ENCODE measurements at places on chromosomes 2 and 18.

- no peak for DNase-seq
These were observed 25.5 kb upstream of the TUBB6 start for GRCh38 chr18:12282442-12283039.

DNA sequence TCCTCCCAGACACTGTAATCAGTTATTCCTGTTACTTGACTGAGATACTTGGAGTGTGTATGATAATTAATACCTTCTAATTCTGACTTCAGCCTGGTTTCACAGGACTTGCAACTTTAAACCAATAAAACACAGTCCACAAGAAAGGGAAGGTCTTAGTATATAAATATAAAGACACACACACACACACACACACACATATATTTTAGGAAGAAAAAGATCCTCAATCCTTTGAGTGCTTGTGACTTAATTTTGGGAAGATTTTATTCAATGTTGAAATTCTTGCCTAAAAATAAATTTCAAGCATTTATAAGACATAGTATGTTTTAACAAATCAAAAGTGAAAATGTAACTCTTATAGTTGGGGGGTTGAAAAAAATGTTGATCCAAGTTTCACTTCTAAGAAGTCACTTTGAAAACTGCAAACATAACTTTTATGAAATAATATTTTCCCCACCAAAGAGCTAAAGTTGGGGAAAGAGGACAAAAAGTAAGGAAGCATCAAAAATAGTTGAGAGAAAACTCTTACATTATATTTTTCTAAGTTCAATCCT is 824 bp upstream of the VPS54 start:
- no peak for DNase-seq

DNA sequence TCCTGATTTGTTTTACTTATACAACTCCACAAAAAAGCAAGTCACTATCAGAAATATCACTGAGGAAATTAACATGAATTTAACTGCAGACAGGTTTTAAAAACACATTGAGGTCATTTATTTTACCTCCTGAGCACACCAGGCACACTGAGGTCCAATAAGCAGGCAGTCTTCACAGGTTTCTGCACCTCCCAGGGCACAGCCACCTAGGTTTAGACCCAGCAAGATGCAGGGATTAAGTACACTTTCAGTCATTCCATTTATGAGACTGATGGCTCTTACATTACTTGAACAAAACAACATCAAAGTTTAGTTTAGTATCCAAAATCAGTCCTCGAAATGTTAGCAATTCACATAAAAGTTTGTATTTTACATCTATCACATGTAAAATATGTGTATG is 1.0 kb downstream of the ITGB6 start:
- no peak for DNase-seq

DNA sequence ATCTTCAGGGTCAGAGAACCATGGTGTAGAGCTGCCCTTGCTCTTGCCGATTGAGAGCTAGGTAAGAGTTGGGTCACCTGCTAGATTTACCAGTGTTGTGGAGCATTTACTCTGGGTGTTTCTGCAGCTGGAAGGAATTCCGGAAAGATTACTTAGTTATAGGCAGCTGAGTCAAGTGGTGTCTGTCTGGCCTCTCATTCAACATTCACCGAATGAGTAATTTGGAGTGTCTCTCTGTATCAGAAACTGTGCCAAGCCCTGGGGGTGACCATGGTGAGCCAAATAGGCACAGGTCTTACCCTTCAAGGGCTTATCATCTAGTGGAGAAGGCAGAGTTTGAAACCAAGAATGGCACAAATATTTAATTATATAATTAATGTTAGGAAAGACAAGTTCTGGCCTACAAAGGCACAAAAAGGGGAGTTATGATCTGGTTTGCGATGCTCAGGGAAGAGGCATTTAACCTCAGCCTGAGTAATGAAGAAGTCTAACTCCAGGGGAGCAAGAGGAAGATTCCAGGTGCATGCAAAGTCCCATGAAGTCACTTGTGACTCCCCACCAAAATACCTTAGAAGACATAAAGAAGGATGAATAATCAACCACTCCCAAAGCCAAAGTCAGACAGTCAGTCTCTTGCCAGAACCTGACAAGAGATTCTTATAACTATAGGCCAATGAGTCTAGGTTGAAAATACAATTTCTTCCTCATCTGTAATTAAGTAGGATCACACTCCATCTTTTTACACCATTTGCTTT is 12.5 kb downstream of the SETBP1 start:
- no peak for DNase-seq

- DNase-seq, result no peak
These were observed 22.3 kb upstream of the FOSL2 start for GRCh38 chr2:28370354-28370753.

- DNase-seq, result no peak
These were observed 39.8 kb upstream of the PXDN start for GRCh38 chr2:1784087-1784486.

DNA sequence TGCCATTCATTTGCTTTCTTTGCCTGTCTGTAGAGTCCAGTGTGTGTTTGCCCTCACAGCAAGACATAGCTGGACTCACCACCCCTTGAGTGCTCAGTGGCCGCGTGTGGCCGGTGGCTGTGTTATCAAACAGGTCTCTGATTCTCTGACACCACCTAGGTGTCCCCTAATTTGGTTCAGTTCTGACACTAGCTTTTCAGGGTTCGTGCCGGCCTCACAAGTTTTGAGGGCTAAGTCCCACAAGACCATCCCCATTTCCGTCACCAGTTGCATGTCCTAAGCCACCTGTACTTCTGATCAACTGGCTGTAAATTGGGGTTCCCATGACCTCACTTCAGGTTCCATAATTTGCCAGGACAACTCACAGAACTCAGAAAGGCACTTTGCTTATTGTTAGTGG is 23.5 kb downstream of the NCK2 start:
- DNase-seq, result no peak

GRCh38 chr2:120919771-120920453 is 184.2 kb downstream of the GLI2 start:
- no peak for DNase-seq

DNA sequence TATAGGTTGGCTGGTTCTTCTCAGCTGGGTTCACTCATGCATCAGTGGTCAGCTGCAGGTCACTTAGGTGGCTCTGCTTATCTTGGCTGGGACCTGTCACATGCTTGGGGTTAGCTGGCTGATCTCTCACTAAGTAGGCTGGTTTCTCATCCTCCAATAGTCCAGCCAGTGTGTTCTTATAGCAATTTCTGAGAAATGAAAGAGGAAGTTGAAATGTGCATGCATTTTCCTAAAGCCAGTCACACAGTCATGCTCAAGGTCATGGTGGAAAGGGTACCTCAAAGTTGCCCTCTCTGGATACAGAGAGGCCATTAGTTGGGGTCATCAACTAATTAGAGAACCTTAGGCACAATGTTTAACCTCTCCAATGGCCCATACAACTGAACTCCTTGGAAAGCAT is 64.4 kb downstream of the KLHL29 start:
- DNase-seq, result no peak

- no peak for DNase-seq
These were observed 311.4 kb downstream of the LRRTM1 start for GRCh38 chr2:79993144-79993543.

DNA sequence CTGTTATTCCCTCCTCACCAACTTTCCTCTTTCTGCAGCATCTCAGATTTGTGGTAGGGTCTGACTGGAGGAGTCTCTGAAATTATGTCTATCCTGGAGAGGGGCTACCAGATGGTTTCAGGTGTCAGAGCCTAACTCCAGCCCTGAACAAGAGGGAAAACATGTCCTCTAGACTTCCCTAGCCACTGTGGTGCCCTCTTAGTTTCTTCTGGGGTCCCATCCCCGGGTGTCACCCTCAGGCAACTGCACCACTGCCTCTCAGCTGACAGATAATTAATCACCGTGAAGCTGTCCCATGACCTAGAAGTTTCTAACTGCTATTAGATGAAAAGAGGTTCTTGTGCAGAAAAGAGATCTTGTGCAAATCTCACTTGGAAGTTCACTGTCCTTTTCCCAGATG is 95.1 kb upstream of the CELF4 start:
- no peak for DNase-seq

DNA sequence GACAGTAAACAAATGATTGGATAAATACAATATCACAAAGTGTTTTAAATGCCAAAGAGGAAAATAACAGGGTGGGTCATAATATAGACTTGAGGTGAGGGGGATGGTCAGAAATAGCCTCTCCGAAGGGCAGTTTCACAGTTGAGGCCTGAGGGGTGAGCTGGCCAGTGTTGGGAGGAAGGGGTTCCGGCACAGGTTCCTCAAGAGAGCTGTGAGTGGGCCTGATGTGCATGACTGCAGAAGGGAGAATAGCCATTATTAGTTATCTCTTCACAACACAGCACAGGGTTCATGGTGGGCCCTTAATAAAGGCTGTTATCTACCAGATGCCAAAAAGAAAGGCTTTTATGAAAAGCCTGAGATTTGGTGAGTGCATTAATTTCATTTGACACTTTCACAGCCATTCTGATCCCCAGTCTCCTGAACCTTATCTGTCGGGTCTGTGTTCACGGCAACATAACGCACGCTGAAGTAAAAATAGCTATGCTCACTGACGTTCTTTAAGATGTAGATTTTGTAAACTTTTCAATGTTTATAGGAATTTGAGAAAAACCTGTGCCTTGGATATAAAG is 39.6 kb downstream of the POLR1A start:
- no peak for DNase-seq

DNA sequence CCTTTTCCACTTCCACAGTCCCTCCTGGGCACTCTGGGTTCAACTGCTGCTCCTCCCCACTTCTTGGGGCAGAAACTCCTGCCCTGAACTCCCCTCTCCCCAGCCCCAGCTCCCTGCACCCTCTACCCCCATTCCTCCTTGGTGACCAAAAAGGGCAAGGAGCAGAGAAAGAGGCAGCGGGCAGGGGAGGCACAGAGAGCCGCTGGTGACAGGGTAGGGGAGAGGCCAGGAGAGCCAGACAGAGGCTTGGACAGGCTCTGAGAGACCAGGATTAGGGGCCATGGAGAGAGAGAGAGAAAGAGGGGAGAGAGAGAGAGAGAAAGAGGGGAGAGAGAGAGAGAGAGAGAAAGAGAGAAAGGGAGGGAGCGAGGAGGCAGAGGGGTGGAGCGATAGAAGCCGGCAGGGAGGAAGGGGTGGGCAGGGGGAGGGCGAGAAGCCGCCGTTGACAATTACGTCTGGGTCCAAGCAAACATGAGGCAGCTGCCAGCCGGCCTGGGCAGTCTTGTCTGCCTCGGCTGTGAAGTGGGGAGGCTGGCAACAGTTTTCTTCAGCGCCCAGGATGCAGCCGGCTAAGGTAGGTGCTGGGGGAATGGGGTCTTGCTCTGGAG is at the start of gene KCNIP3:
Gene KCNIP3, plus strand, starts transcription at position 468 of the 608 bp plus-strand sequence. Its CDS starts 92 bp downstream, at position 560.
- DNase-seq, result no peak

DNA sequence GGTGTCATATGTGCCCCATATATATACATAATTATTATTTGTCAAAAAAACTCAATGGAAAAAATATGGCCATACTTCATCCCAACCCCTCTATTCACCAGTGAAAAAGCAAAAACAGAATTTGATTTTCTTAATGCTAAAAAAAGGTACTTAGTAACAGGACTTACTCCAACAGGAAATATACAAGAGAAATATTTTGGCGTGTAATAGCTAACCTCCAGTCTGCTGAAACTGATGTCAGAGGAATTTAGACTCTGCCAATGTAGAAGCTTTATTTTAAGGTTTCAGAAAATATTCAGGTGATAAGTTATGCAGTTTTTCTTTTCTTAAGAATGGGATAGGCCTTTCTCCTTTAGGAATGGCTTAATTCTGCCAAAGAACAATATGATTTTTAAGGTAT is 72.6 kb downstream of the TMEFF2 start:
- DNase-seq, result no peak

DNA sequence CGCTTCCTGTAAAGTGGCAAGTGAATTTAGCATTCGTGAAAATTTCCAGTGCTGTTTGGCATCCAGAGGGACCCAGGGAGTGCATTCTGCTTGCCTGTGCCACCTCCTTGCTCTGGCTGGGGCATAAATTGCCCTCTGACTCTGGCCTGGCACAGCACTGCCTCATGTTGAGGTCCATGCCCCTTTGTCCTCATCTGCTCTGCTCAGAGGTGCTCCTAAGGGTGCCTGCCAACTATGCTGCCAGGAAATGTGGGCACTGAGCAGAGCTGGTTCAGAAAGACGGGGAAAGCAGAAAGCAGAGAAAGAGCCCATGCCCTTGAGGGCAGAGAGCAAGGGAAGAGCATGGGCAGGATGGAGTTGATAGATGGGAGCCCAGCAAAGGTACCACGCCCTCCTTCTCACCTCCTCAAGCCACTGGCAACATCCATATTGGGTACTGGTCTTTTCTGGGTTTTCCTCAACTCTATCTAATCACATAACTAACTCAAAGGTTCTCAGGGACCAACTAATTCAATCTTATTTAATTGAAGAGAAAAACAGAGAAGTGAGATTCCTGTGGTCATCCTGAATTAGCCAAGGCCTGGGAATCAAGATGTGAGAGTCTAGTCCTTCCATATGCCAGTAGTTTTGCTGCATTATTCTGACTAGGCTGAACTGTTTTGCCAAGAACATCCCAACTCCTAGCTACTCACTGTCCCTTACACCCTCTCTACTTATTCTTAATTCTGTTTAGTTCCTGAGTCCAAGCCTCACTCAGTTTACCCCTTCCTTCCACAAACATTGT is 441.5 kb upstream of the TNP1 start:
- DNase-seq, result no peak

DNA sequence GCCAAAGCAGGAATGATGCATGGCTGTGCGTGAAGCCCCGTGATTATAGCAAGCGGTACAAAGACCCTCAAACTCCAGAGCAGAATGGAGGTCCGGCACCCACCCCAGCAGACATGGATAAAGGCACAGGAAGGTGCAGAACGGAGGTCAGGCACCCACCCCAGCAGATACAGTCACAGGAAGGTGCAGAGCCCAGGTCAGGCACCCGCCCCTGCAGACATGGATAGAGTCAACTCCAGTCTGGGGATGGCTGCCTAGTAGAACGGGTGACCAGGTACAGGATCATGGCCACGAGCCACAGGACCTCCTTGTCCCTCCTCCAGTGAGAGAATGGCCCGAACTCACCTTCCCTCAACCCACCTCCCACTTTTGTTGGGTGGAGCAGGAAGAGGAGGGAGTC is 318.3 kb upstream of the SALL3 start:
- DNase-seq, result no peak

- no peak for DNase-seq
These were observed 43.0 kb upstream of the CHMP1B start for GRCh38 chr18:11808001-11808855.

DNA sequence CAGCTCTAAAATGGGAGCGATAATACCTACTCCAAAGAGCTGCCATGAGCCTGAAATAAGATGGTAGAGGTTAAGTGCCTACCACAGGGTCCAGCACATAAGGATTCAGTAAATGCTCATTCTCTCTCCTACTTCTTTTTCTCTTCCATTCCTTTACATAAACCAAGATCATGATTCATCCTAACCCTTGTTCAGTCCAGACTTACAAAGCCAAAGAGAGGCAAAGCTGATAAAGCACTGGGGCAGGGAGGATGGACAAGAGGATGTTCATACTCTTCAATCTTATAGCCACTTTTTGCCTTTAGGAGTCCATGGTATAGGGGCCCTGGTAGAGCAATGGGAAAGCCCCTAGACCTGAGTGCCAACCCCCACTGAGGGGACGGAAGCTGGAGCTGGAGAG is 75.6 kb upstream of the PKDCC start:
- no peak for DNase-seq

GRCh38 chr18:6976935-6977334 is 140.7 kb downstream of the LAMA1 start:
- DNase-seq, result no peak
